ENCODE measurements at places on chromosomes 3 and 15. TPM values are rescaled to one million over a fixed set of nuclear protein-coding genes. Genes with fewer than 3 reads are reported as not detected.

DTWD1 gene
- total RNA-seq, result 11.4 TPM

DZIP1L gene
- total RNA-seq, result 0.21 TPM

ITIH4 gene
- total RNA-seq, result 10.9 TPM

CLDN18 gene
- total RNA-seq, result under 0.01 TPM

HGD gene
- 6.7 TPM for total RNA-seq

CD276 gene
- total RNA-seq, result 0.21 TPM

PYDC2 gene
- not detected for total RNA-seq

SERPINI1 gene
- 2.5 TPM for total RNA-seq

PCCB gene
- total RNA-seq, result 14.9 TPM

CCR9 gene
- total RNA-seq, result 0.94 TPM

LOXL1 gene
- total RNA-seq, result 0.73 TPM

SLC28A2 gene
- total RNA-seq, result not detected

TCF12 gene
- 45.8 TPM for total RNA-seq

MYLK gene
- total RNA-seq, result 27.1 TPM

CHRNB4 gene
- not detected for total RNA-seq

ZNF80 gene
- 1.2 TPM for total RNA-seq

SEMA6D gene
- under 0.01 TPM for total RNA-seq

UBA3 gene
- total RNA-seq, result 48.8 TPM

CLDN11 gene
- 0.21 TPM for total RNA-seq

GALNT15 gene
- total RNA-seq, result not detected

MYRIP gene
- total RNA-seq, result not detected

EAF2 gene
- total RNA-seq, result 13.4 TPM

NPAP1 gene
- total RNA-seq, result not detected

CPOX gene
- total RNA-seq, result 7.0 TPM

OGG1 gene
- 7.8 TPM for total RNA-seq

PRR20G gene
- total RNA-seq, result not detected

CCDC32 gene
- total RNA-seq, result 12.9 TPM

BFSP2 gene
- total RNA-seq, result not detected

TUSC7 gene
- not detected for total RNA-seq

IMPG2 gene
- 0.84 TPM for total RNA-seq

RABL3 gene
- 13.7 TPM for total RNA-seq

TSEN2 gene
- 12.7 TPM for total RNA-seq

EIF4E3 gene
- total RNA-seq, result 21.1 TPM

DAPK2 gene
- 2.2 TPM for total RNA-seq

LTK gene
- total RNA-seq, result 1.6 TPM

POPDC2 gene
- 21.5 TPM for total RNA-seq

GOLGA6L10 gene
- 1.4 TPM for total RNA-seq

TMOD2 gene
- total RNA-seq, result 5.9 TPM

FMN1 gene
- 31.2 TPM for total RNA-seq

GOLGA6L7 gene
- total RNA-seq, result not detected

ARHGAP11A gene
- 2.0 TPM for total RNA-seq

DAZL gene
- total RNA-seq, result 0.10 TPM

ERC2 gene
- 0.10 TPM for total RNA-seq

MYO9A gene
- total RNA-seq, result 25.3 TPM

RETNLB gene
- total RNA-seq, result not detected

AGTR1 gene
- total RNA-seq, result 0.10 TPM

CACNA1D gene
- 0.84 TPM for total RNA-seq

FLNB gene
- 29.1 TPM for total RNA-seq

NT5DC2 gene
- total RNA-seq, result 0.73 TPM

TEX264 gene
- 20.1 TPM for total RNA-seq

NR2C2 gene
- 24.9 TPM for total RNA-seq

ZNF197 gene
- 3.4 TPM for total RNA-seq

CADPS gene
- under 0.01 TPM for total RNA-seq

C15orf40 gene
- total RNA-seq, result 14.2 TPM

A4GNT gene
- total RNA-seq, result not detected
